ENCODE measurements at places on chromosomes 4 and X.

GRCh38 chrX:120456973-120457372, 12.1 kb downstream of the LAMP2 start:
- peak; percentile 66 for DNase-seq

DNA sequence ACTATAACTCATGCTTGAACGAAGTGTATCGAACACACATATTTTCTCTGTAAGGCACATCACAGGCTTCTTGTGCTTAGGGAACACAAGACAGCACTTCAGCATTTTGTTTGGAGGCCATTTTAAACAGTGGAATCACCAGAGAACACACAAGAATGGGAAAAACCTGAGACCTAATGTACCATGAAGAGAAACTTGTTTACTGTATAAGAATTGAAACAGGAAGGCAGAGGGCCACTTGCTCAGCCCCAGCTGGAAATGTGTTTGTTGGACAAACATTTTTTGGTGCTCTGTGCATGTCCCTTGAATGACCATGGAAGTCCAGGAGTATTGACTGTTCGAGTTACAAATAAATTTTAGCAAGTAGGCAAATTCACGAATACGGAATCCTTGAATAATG, 47.5 kb downstream of the RAPGEF2 start:
- DNase-seq: no peak

- no peak for DNase-seq
Measured at GRCh38 chrX:98380106-98380505, 1496.4 kb downstream of the RPA4 start.

DNA sequence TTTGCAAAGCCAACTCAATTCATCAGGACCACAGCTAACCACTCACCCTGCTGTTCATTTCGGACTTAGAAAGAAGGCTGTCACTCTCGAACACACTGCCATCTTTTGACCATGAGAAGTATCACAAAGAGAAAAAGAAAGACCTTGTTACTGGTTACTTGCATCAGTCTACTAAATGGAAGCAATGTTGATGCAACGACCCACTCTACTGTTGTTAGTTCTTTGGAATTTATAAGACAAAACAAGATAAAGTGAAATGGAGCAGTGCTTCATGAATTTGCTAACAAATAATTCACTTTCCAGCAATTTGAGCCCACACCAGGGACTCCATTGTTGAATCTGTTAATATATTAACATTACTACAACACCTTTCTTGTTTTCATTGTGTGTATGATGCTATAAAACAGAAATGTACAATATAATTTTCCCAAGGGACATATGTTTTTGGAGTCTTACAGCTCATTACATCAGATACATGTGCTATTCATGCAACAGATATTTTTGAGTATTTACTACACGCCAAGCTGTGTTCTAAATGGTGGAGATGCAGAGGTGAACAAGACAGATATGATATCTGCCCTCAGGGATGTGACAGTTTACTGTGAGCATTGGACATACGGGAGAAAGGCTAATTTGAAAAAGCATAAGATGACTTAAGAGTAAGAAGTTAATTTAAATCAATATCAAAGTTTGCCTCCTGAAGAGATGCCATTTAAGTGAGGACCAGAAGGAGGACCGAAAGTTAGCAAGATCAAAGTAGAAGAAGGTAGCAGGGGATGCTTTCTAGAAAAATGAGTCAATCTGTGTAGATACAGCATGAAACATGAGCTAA, 87.2 kb downstream of the AREG start:
- DNase-seq: peak; percentile 36

DNA sequence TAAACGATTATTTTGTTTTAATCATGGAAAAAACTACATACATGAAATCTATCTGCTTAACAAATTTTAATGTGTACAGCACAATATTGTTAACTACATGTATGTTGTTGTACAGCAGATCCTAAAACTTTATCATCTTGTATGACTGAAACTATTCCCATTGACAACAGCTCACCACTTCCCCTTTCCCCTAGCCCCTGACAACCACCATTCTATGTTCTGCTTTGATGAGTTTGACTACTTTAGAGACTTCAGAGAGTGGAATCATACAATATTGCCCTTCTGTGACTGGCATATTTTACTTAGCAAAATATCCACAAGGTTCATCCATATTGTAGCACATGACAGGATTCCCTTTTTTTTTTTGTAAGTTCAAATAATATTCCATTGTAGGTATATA, 185.9 kb downstream of the CFAP299 start:
- DNase-seq: no peak

DNA sequence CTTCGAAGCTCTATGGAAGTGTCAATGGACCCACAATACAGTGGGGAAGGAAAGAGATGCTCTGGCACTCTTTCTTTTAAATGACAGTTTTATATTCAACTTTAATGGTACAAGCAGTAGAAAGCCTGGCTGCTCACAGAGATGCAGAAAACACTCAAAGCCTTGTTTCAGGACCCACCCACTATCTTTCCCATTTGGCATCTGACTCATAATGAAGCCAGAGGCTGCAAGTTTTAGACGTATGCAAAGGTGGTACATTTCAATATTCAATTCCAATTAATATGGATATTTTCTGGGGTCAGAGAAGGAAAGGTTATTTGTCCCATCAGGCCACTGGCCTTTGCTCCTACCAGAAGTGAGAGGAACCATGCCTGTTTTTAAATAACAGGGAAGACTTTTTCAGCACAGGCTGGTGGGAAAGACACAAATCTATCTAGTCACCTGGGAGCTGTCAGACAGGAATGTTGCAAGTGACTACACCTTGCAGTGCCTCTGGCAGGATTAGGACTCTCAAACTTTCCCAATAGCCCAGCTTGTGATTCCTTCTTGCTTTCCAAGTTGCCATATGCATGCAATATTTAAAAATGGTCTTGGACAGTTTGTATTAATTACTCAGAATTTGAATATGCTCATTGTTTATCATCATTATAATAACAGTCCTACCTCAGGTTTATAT, 70.0 kb upstream of the RAB40AL start:
- DNase-seq: no peak

Measured in activated CD4-positive, alpha-beta T cell treated with anti-CD3 and anti-CD28 coated beads, Interleukin-2, amount 50 U/mL, for 16 hours (primary cell).